ENCODE measurements at places on chromosomes 7 and 10.

DNA sequence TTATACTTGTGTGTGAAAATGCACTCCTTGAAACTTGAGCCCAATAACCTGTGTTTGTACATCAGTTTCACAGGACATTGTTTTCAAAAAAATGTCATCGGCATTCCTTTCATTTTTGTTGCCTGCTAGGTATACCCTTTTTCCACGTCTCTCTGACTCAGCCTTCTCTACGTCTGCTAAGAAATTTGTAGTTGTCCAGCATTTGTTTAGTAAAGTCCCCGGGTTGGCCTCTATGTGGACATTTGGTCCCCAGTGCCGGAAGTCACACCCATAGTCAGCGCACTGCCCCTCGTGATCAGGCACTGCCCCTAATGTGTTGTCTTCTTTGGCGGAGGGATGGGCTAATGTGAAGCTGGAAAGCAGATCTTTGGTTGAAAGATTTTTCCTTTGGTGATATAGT, 222.3 kb downstream of the LRMDA start:
- no peak for DNase-seq
- H3K4me3 ChIP-seq, result no peak overlapping the region
- H3K36me3 ChIP-seq, result no peaks in the 10 kb centered on the region
- H3K27ac ChIP-seq, result peak overlapping the region; percentile 75
- peaks cover 11% of the 10 kb centered on the region for H3K4me1 ChIP-seq

GRCh38 chr7:29130096-29130495, 16.2 kb downstream of the CPVL start:
- DNase-seq, result no peak
- no peaks in the 10 kb centered on the region for H3K4me1 ChIP-seq
- H3K36me3 ChIP-seq, result no peaks in the 10 kb centered on the region
- no peak overlapping the region for H3K27ac ChIP-seq
- H3K4me3 ChIP-seq, result no peak overlapping the region

DNA sequence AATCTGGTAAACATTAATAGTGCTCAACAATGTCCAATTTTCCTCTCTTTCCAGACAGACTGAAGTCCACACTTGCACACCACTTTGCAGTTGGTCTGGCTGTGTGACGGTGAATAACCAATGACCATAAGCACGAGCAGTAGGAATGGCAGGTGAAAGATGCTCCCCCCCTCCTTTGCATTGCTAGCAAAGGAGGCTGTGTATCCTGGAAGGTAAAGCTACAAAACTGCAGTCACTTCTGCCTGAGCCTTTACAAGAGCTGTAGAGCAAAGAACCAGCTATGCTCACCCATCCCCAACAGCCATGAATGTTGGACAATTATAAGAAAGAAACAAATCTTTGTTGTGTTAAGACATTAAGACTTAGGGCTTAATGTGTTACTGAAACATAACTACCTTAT, 178.0 kb downstream of the IPMK start:
- no peak for DNase-seq
- H3K27ac ChIP-seq, result no peak overlapping the region
- no peaks in the 10 kb centered on the region for H3K27me3 ChIP-seq
- no peaks in the 10 kb centered on the region for H3K4me1 ChIP-seq
- no peaks in the 10 kb centered on the region for H3K36me3 ChIP-seq
- no peak overlapping the region for H3K4me3 ChIP-seq

DNA sequence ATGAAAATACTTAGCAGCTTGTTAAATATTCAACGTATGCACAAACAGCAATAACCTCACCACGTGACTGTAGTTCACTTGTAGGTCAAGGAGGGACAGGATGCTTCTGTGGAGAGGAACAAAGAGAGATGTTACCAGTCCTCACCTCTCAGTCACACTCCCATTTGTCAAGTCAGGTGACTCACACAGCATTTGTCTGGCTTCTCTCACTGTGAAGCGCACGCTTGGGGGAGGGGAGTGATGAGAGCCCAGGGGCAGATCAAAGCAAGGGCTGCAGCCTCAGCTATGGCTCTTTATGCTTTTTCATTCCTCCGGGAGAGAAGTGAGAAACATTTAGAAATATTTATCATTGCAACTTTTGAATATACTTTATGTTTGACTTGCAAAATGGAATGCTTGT, 2.9 kb upstream of the RBM20 start:
- H3K27ac ChIP-seq, result no peak overlapping the region
- H3K36me3 ChIP-seq, result no peaks in the 10 kb centered on the region
- no peak overlapping the region for H3K4me3 ChIP-seq
- H3K27me3 ChIP-seq, result no peaks in the 10 kb centered on the region
- H3K4me1 ChIP-seq, result peaks cover 22% of the 10 kb centered on the region

DNA sequence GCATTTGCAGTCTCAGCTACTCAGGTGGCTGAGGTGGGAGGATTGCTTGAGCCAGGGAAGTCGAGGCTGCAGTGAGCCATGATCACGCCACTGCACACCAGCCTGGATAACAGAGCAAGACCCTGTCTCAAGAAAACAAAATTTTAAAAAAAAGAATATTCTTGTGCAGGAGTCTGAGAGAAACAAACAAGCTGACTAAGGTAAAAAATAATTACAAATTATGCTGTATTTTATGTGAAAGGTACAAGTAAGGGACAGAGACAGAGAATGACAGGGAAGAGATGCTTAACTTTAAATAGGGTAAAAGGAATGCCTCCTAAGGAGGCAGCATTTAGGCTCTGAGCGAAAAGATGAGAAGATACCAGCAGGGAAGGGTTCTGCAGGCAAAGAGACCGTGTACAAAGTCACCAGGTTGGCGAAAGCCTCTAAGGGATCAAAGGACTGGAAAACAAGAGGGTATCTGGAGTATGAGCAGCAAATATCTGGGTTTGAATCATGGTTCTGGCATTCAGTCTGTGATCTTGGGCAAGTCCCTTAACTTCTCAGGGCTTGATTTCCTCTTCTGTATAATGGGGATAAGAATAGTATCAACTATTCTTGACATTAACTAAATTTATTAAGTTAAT, 106.2 kb upstream of the RHOBTB1 start:
- H3K36me3 ChIP-seq, result no peaks in the 10 kb centered on the region
- no peak overlapping the region for H3K4me3 ChIP-seq
- no peaks in the 10 kb centered on the region for H3K27me3 ChIP-seq
- no peak overlapping the region for H3K27ac ChIP-seq
- no peaks in the 10 kb centered on the region for H3K4me1 ChIP-seq

GRCh38 chr10:127524229-127524628, 24.9 kb upstream of the NPS start:
- H3K27me3 ChIP-seq, result no peaks in the 10 kb centered on the region
- H3K36me3 ChIP-seq, result no peaks in the 10 kb centered on the region
- H3K4me1 ChIP-seq, result no peaks in the 10 kb centered on the region
- no peak overlapping the region for H3K4me3 ChIP-seq

- no peak for DNase-seq
- no peaks in the 10 kb centered on the region for H3K36me3 ChIP-seq
- H3K27me3 ChIP-seq, result no peaks in the 10 kb centered on the region
- H3K27ac ChIP-seq, result no peak overlapping the region
- H3K4me1 ChIP-seq, result no peaks in the 10 kb centered on the region
These were observed 262.7 kb downstream of the CTNNA3 start for GRCh38 chr10:67433276-67433675.

- H3K36me3 ChIP-seq, result no peaks in the 10 kb centered on the region
- DNase-seq, result no peak
- H3K4me3 ChIP-seq, result no peak overlapping the region
- H3K27ac ChIP-seq, result no peak overlapping the region
- H3K4me1 ChIP-seq, result peaks cover 12% of the 10 kb centered on the region
- no peaks in the 10 kb centered on the region for H3K27me3 ChIP-seq
These were observed 61.1 kb upstream of the IGFBP3 start for GRCh38 chr7:45982132-45982531.

DNA sequence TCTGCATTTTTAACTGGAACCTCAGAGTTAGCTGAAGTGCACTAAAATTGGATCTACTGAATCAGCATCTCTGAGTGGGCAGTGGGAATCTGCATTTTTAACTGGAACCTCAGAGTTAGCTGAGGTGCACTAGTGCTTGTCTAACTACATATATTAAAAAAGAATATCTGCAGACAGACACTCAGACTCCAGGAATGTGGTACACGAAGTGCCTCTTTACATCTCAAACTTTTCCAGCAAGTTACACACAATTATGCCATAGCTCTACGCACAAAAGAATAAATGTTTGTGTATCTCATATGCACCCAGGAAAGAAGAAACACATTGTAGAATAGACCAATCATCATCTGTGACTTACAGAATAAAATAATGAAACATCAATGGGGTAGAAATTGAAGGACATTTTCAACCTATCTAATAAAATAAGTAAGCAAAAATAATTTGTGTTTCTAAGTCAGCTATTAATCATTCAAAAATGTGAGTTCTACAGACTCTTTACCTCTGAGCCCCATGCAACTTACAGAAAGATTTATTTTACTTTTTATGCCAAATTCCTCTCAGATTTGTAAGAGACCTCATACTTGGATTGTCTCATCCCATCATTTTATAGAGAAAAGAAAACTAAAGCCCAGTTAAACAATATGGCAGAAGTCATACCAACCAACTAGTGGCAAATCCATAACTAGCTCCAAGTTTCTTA, 28.3 kb downstream of the PPP1R3A start:
- no peak for DNase-seq
- H3K36me3 ChIP-seq, result no peaks in the 10 kb centered on the region
- H3K4me1 ChIP-seq, result no peaks in the 10 kb centered on the region
- no peak overlapping the region for H3K27ac ChIP-seq

GRCh38 chr10:91525896-91526712, 106.8 kb downstream of the PPP1R3C start:
- DNase-seq, result no peak
- peaks cover 4% of the 10 kb centered on the region for H3K4me1 ChIP-seq
- H3K27me3 ChIP-seq, result no peaks in the 10 kb centered on the region
- H3K27ac ChIP-seq, result no peak overlapping the region

- H3K36me3 ChIP-seq, result no peaks in the 10 kb centered on the region
- H3K4me3 ChIP-seq, result no peak overlapping the region
- DNase-seq, result no peak
- no peak overlapping the region for H3K27ac ChIP-seq
- H3K4me1 ChIP-seq, result no peaks in the 10 kb centered on the region
These were observed 101.3 kb upstream of the SKAP2 start for GRCh38 chr7:26965724-26966123.

DNA sequence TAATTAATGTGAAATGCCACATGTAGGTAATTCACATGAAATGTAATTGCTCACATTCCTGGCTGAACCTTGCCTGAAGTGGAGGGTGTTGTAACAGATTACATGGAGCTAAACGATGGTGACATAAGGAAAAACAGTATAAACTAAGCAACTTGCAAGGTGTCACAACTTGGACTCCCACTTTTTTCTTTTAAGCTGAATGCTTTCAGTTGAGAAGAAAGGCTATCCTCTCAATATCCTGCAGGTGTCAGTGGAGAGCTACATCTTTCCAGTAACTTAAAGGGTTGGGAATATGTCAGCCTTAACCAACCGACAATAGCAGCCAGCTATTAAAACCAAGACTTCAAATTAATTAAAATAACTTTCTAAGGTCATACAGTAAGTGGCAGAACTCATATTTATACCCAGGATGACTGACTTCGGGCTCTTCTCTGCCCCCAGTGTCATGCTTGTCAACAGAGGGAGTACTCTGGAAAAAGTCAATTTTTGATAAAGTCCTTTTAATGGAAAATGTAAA, 33.7 kb downstream of the NRBF2 start:
- H3K36me3 ChIP-seq, result no peaks in the 10 kb centered on the region
- H3K4me1 ChIP-seq, result peaks cover 19% of the 10 kb centered on the region
- no peak for DNase-seq
- no peak overlapping the region for H3K4me3 ChIP-seq
- H3K27ac ChIP-seq, result no peak overlapping the region

Data from esophagus squamous epithelium (tissue), 5 donors.